ENCODE measurements at places on chromosomes 5 and 9.
A peak's percentile ranks its signal among the peaks of the same experiment; 100 is the strongest.

- DNase-seq: no peak
- no peak overlapping the region for H3K27ac ChIP-seq
- no peaks in the 10 kb centered on the region for H3K36me3 ChIP-seq
- peaks cover 24% of the 10 kb centered on the region for H3K27me3 ChIP-seq
- no peaks in the 10 kb centered on the region for H3K4me1 ChIP-seq
These were observed 7.3 kb upstream of the TSPAN17 start for GRCh38 chr5:176639981-176640380.

DNA sequence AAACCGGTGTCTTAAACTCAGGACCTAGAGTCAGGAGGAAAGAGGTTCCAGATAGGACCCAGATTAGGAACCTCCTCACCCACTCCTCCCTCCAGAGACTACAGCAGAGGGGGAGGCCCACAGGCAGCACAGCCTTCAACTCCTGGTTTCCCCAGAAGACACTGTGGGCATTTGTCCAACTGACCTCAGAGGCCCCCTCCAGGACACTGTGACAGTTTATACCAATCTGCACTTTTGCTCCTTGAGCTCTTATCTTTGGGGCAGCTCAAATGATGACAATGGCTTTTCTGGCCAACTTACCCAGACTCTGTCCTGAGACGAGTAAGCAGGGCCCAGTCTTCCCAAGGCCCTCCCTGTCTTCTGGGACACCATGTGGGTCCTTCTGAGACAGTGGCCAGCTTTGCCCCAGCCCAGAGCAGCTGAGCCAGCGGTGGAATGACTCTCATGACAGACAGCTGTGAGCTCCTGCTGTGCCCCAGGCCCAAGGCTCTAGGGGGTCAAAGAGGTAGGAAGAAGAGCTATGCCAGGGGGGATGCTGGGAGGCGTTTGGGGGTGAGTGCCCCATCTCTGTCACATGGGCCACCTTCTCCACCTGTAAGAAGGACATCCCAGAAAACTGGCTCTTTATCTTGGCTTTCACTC lies 14.3 kb downstream of the OR2V2 start:
- peak overlapping the region; percentile 80 for H3K27ac ChIP-seq
- no peaks in the 10 kb centered on the region for H3K36me3 ChIP-seq
- DNase-seq: no peak
- peak overlapping the region; percentile 43 for H3K4me3 ChIP-seq

GRCh38 chr9:33703430-33704102 lies 91.8 kb upstream of the PRSS3 start:
- no peaks in the 10 kb centered on the region for H3K36me3 ChIP-seq
- H3K27ac ChIP-seq: no peak overlapping the region
- no peak overlapping the region for H3K4me3 ChIP-seq

DNA sequence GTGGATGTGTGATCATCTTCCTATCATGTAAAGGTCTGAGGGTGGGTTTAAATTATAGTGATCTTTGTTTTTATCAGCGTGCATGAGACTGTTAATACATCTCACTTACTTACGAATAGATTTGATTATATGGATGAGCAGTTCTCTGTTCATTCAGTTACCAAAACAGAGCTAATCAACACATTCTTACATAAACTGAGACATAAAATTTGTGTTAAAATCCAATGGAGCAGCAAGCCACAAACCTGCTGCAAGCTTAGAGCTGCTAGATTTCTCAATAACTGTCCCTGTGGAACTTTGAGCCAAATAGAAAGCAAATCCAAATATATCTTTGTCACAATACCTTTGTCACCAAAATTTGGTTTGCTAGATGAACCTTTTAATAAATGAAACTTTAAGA lies 50.1 kb downstream of the NUDT12 start:
- H3K4me3 ChIP-seq: no peak overlapping the region
- no peaks in the 10 kb centered on the region for H3K36me3 ChIP-seq
- DNase-seq: no peak
- H3K27ac ChIP-seq: no peak overlapping the region
- no peaks in the 10 kb centered on the region for H3K4me1 ChIP-seq

DNA sequence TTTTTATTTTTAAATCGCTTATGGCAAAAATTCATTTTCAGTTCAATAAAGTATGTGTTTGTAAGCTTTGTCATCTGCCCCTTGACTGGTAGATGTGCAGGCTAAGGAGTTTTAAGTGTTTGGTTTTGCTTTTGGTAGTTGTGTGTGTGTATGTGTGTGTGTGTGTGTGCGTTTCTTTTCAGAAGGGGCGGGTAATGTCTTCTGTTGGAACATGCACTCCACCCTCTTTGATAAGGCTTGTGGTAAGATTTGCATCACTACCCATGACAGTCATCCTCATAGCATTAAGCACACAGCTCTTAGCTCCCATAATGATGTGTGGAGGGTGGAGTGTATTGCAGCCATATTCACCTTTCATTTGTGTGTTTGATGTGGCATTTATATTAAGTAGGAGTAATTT lies 92.1 kb upstream of the FSD1L start:
- no peak overlapping the region for H3K27ac ChIP-seq
- no peak overlapping the region for H3K4me3 ChIP-seq
- no peak for DNase-seq
- H3K4me1 ChIP-seq: no peaks in the 10 kb centered on the region
- H3K36me3 ChIP-seq: no peaks in the 10 kb centered on the region
- H3K27me3 ChIP-seq: no peaks in the 10 kb centered on the region

- H3K4me3 ChIP-seq: no peak overlapping the region
- H3K27ac ChIP-seq: no peak overlapping the region
- H3K4me1 ChIP-seq: no peaks in the 10 kb centered on the region
These were observed 168.6 kb downstream of the CARTPT start for GRCh38 chr5:71887680-71888079.

GRCh38 chr5:172775326-172776234 lies 4.6 kb upstream of the DUSP1 start:
- H3K4me3 ChIP-seq: no peak overlapping the region
- no peak overlapping the region for H3K27ac ChIP-seq
- no peak for DNase-seq
- peaks cover 8% of the 10 kb centered on the region for H3K4me1 ChIP-seq

GRCh38 chr5:154749491-154749890 lies 5.7 kb upstream of the LARP1 start:
- H3K36me3 ChIP-seq: no peaks in the 10 kb centered on the region
- H3K27me3 ChIP-seq: no peaks in the 10 kb centered on the region
- H3K27ac ChIP-seq: no peak overlapping the region
- no peak for DNase-seq
- H3K4me3 ChIP-seq: no peak overlapping the region

DNA sequence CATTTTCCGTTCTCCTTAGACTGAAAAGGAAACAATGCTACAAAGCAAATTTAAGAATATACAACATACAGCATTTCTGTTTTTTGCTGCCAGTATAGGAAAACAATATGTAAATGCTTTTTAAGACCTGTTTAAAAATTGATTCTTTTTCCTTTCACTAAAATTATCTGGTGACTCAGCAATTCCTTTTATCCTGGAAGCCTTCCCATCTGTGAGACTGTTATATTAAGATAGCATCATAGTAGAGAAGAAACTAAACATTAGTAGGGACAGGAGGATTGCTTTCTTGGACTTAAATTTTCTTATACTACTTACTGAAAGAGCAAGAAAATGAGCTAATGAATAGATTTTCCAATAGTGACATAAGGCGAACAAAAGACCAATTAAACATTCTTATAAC lies 30.0 kb upstream of the GPR21 start:
- no peak for DNase-seq
- no peaks in the 10 kb centered on the region for H3K4me1 ChIP-seq
- no peak overlapping the region for H3K4me3 ChIP-seq
- no peaks in the 10 kb centered on the region for H3K27me3 ChIP-seq
- no peak overlapping the region for H3K27ac ChIP-seq
- H3K36me3 ChIP-seq: peaks cover 7% of the 10 kb centered on the region

DNA sequence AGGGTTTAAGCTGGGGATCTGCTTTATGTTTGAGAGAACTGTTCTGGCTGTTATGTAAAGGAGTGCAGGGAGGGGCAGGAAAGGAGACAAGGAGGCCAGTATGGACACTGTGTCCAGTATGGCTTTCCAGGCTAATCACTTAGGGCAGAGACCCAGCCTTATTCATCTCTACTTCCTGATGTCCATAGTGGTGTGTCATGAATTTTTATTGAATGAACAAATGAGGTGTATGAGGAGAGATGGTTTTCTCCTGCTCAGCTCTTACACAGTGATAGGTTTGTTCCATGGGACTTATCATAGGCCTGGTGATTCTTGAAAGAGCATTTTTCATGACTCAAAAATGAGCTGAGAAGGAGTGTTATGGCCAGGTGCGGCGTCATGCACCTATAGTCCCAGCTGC lies 20.5 kb upstream of the FGFR4 start:
- H3K27me3 ChIP-seq: no peaks in the 10 kb centered on the region
- H3K4me3 ChIP-seq: no peak overlapping the region
- no peak overlapping the region for H3K27ac ChIP-seq
- peaks cover 34% of the 10 kb centered on the region for H3K36me3 ChIP-seq

GRCh38 chr9:86445671-86446070 lies 91.5 kb upstream of the TUT7 start:
- H3K27me3 ChIP-seq: no peaks in the 10 kb centered on the region
- no peaks in the 10 kb centered on the region for H3K36me3 ChIP-seq
- no peak for DNase-seq

DNA sequence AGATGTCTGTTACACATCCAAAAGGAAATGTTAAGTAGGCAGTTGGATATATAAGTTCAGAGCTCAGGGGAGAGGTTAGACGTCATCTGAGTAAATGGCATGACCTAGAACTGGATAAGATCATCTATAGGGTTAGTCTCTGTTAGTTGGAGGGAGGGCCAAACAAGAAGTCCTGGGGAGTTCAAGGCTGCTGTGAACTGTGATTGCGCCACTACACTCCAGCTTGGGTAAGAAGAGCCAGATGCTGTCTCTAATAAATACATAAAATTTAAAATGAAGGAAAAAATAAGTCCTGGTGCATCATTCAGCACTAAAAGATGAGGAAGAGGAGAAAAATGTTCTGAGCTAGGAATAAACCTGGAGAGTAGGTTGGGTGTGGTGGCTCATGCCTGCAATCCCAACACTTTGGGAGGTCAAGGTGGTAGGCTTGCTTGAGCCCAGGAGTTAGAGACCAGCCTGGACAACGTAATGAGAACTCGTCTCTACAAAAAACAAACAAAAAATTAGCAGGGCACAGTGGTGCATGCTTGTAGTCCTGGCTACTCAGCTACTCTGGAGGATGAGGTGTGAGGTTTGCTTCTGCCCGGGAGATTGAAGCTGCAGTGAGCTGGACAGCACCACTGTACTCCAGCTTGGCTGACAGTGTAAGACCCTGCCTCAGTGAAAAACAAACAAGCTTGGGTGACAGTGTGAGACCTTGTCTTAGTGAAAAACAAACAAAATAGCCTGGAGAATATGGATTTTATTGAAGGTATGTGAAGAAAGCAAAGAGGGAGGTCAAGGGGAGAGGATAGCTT lies 123.6 kb downstream of the ACTBL2 start:
- H3K27me3 ChIP-seq: no peaks in the 10 kb centered on the region
- no peak overlapping the region for H3K27ac ChIP-seq
- no peak for DNase-seq
- no peaks in the 10 kb centered on the region for H3K4me1 ChIP-seq

GRCh38 chr5:91381774-91382359 lies 1.2 kb downstream of the ARRDC3 start:
- H3K27me3 ChIP-seq: no peaks in the 10 kb centered on the region
- peak overlapping the region; percentile 99 for H3K27ac ChIP-seq
- peaks cover 17% of the 10 kb centered on the region for H3K4me1 ChIP-seq

DNA sequence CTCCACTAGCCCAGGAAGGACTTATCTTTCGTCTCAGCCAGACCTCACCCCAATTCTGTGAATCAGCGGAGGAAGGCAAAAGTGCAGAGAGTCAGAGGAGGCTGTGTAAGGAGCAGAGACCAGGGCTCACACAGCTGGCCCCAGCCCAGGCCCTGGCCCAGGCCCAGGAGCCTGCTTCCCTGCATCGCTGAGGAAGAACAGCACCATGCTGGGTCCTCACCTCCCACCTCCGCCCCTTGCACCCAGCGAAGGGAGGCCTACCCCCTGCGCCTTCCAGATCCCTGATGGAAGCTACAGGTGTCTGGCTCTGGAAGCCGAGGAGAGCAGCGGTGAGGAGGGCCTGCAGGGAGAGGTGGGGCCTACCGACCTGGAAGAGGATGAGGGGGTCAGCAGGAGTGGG lies 22.3 kb upstream of the SYNPO start:
- no peak overlapping the region for H3K27ac ChIP-seq
- H3K27me3 ChIP-seq: peaks cover 20% of the 10 kb centered on the region
- H3K4me3 ChIP-seq: no peak overlapping the region
- no peaks in the 10 kb centered on the region for H3K36me3 ChIP-seq

GRCh38 chr9:3629495-3629894 lies 103.7 kb upstream of the RFX3 start:
- H3K4me1 ChIP-seq: no peaks in the 10 kb centered on the region
- DNase-seq: no peak
- H3K36me3 ChIP-seq: no peaks in the 10 kb centered on the region
- H3K27me3 ChIP-seq: no peaks in the 10 kb centered on the region
- no peak overlapping the region for H3K4me3 ChIP-seq

DNA sequence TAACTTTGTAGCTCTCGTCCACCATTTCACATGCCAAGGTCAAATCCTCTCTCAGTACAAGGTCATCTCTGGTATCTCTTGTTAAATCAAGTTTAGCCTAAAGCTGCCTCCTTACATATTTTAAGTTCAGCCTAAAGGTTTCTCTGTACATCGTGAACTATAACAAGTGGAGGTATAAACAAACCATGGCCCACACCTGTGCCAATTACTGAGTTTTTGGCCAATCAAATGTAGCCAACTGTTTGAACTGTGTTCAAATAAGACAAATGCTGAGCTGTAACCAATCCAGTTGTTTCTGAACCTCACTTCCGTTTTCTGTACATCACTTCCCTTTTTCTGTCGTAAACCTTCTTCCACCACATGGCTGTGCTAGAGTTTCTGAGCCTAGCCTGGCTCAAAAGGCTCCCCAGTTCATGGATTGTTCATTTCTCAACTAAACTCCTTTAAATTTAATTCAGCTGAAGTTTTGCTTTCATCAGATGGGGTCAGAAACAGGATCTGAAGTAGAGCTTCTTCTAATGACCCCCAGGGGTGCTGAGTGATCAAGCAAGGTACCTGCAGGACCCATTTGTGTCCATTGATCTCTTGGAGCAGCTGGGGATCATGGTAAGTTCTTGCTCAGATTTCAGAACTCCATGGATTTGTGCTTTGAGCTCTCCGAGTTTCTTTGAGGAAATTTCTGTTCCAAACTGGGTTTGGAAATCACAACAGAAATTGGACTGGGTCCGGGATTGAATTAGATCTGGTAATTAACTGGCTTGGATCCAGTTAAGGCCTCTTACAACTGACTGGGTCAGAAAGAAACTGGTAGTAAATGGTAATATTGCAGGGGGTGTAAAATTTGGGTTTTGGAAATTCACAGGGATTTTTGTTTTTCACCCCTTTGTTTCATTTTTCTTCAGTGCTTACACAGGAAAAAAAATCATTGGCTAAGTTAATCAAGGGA lies 11.0 kb upstream of the NANS start:
- no peaks in the 10 kb centered on the region for H3K36me3 ChIP-seq
- DNase-seq: peak; percentile 8
- peak overlapping the region; percentile 66 for H3K4me3 ChIP-seq
- H3K4me1 ChIP-seq: no peaks in the 10 kb centered on the region

- no peak for DNase-seq
- H3K27me3 ChIP-seq: no peaks in the 10 kb centered on the region
- no peak overlapping the region for H3K4me3 ChIP-seq
- H3K27ac ChIP-seq: no peak overlapping the region
- H3K4me1 ChIP-seq: no peaks in the 10 kb centered on the region
- no peaks in the 10 kb centered on the region for H3K36me3 ChIP-seq
These were observed 627.9 kb upstream of the RORB start for GRCh38 chr9:73869264-73869663.

GRCh38 chr5:157732596-157733262 lies 1.5 kb downstream of the THG1L start:
- H3K4me3 ChIP-seq: no peak overlapping the region
- no peak for DNase-seq
- H3K27me3 ChIP-seq: no peaks in the 10 kb centered on the region
- H3K36me3 ChIP-seq: peaks cover 19% of the 10 kb centered on the region
- no peak overlapping the region for H3K27ac ChIP-seq

Measured in T-cell (primary cell).